ENCODE measurements at places on chromosomes 13 and 19. TPM values are rescaled to one million over a fixed set of nuclear protein-coding genes. Genes with fewer than 3 reads are reported as not detected.

Gene KCNRG
- 2.1 TPM for total RNA-seq

- H3K4me3 ChIP-seq, result no peak overlapping the region
- H3K27ac ChIP-seq, result no peak overlapping the region
- H3K27me3 ChIP-seq, result no peaks in the 10 kb centered on the region
- DNase-seq, result no peak
- no peaks in the 10 kb centered on the region for H3K36me3 ChIP-seq
- no peaks in the 10 kb centered on the region for H3K4me1 ChIP-seq
Measured at GRCh38 chr13:86757236-86757978, 913.8 kb upstream of the SLITRK5 start.

Gene ELANE
- total RNA-seq, result not detected

- H3K4me3 ChIP-seq, result no peak overlapping the region
- H3K27me3 ChIP-seq, result no peaks in the 10 kb centered on the region
- no peak overlapping the region for H3K27ac ChIP-seq
- H3K4me1 ChIP-seq, result peaks cover 2% of the 10 kb centered on the region
- DNase-seq, result no peak
Measured at GRCh38 chr19:29323440-29324290, 110.7 kb upstream of the UQCRFS1 start.

- H3K4me1 ChIP-seq, result no peaks in the 10 kb centered on the region
- peaks cover 4% of the 10 kb centered on the region for H3K36me3 ChIP-seq
- H3K4me3 ChIP-seq, result no peak overlapping the region
- H3K27me3 ChIP-seq, result no peaks in the 10 kb centered on the region
- H3K27ac ChIP-seq, result no peak overlapping the region
- no peak for DNase-seq
Measured at GRCh38 chr19:40035996-40036395, 20.0 kb downstream of the ZNF780B start.

- H3K36me3 ChIP-seq, result no peaks in the 10 kb centered on the region
- H3K4me3 ChIP-seq, result no peak overlapping the region
- DNase-seq, result no peak
- no peak overlapping the region for H3K27ac ChIP-seq
- peaks cover 6% of the 10 kb centered on the region for H3K4me1 ChIP-seq
Measured at GRCh38 chr19:472005-472858, 11.4 kb upstream of the SHC2 start.

DNA sequence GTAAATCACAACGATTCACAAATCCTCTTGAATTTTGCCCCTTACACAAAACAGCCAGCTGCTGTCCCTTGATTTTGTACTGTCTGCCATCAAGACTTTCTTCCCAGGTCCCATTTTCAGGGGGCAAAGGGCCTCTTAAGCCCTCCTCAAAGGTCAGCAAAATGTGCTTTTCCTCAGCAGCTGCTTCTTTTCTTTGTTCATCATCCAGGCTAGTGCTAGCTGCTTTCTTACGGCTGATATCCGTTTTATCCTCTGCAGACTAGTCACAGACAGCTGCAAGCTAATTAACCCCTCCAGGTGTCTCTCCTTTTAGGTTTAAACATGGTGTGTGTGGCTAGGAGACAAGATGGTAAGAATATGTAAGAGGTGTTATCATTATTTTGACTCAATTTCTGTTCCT is 90.9 kb downstream of the NALCN start:
- peak; percentile 87 for DNase-seq
- H3K36me3 ChIP-seq, result no peaks in the 10 kb centered on the region
- H3K4me1 ChIP-seq, result peaks cover 39% of the 10 kb centered on the region
- no peaks in the 10 kb centered on the region for H3K27me3 ChIP-seq
- peak overlapping the region; percentile 96 for H3K27ac ChIP-seq
- H3K4me3 ChIP-seq, result no peak overlapping the region

Gene ZNF730
- 59.2 TPM for total RNA-seq

- H3K36me3 ChIP-seq, result no peaks in the 10 kb centered on the region
- H3K4me3 ChIP-seq, result no peak overlapping the region
- no peak overlapping the region for H3K27ac ChIP-seq
Measured at GRCh38 chr19:31270897-31271296, 78.3 kb downstream of the TSHZ3 start.

Gene SOX1
- total RNA-seq, result 4.7 TPM

Gene IQCN
- total RNA-seq, result 1.4 TPM

DNA sequence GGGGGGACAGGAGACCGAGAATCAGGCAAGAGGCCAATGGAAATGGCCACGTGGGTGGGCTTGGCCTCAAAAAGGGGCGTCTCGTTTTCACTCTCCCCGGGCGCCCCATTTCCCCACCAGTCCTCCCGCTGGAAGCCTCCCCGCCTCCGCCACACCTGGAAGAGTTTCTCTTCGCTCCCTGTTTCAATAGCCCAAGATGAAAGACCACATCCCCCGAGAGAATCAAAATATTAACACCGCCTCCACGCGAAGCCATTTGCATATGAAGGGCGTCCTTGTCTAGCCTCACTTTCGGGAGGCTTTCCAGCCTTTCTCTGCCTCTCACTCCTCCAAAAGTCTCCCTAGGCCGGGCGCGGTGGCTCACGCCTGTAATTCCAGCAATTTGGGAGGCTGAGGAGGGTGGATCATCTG is 691 bp upstream of the OLFM2 start:
- H3K4me1 ChIP-seq, result peaks cover 10% of the 10 kb centered on the region
- no peak overlapping the region for H3K27ac ChIP-seq
- H3K4me3 ChIP-seq, result peak overlapping the region; percentile 91
- H3K36me3 ChIP-seq, result no peaks in the 10 kb centered on the region
- peaks cover 33% of the 10 kb centered on the region for H3K27me3 ChIP-seq

Gene GRIK5
- total RNA-seq, result 19.4 TPM

DNA sequence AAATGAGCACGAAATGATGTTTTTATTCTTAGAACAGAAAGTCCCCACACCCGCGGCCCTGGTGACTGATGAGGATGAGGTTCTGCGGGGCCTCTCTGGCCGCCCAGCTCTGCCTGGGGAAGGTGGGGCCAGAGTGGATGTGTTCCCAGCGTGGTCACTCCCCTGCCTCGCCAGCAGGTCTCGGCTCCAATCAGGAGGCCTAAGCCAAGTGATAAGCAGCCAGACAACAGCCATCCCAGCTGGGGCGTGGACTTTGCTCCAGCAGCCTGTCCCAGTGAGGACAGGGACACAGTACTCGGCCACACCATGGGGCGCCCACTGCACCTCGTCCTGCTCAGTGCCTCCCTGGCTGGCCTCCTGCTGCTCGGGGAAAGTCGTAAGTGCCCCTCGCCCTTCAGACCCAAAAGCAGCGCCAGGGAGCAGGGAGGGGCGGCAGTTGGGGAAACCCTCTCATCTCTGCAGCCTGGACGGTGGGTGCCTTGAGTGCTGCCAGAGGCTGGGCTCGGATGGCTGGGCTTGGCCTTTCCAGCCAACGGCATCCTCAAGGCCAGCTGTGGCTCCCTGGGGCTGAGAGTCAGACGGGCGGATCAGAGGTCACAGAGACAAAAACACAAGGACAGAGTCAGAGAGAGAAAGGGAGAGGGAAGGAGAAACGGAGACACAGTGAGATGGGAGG is at the start of gene F10:
F10 (plus strand) TSS at position 250 of the 676 bp plus-strand sequence; CDS start at position 307, 57 bp downstream.
- H3K4me3 ChIP-seq, result peak within 1 kb of the TSS; percentile 9
- H3K36me3 ChIP-seq, result no peaks in the 10 kb centered on the region
- H3K4me1 ChIP-seq, result peaks cover 11% of the 10 kb centered on the region
- no peaks in the 10 kb centered on the region for H3K27me3 ChIP-seq
- no peak within 1 kb of the TSS for H3K27ac ChIP-seq

DNA sequence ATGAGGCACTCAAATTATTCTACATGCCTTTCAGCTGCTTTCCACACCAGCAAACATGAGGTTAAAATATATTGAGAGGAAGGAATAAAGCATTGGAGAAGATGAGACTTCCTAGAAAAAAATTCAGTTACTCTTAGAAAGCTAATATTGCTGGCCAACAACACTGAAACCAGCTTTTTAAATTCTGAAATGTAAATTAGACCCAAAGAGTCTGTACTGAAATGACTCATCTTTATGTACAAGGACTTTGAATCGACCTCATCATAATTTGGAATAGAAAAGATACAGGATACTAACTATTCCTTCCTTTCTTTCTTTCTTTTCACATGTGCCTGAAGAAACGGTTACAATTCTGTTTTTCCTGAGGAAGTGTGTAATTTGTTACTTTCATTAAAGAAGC is 6.5 kb upstream of the HSPH1 start:
- no peak overlapping the region for H3K4me3 ChIP-seq
- H3K4me1 ChIP-seq, result peaks cover under 1% of the 10 kb centered on the region

Gene ACP5
- total RNA-seq, result 0.11 TPM

- DNase-seq, result no peak
- no peaks in the 10 kb centered on the region for H3K4me1 ChIP-seq
- no peaks in the 10 kb centered on the region for H3K36me3 ChIP-seq
Measured at GRCh38 chr13:111645198-111645597, 324.8 kb downstream of the TEX29 start.

Gene OVOL3
- total RNA-seq, result not detected

Gene OLFM4
- total RNA-seq, result not detected

All from neural progenitor cell (in vitro differentiated cells).